ENCODE measurements at places on chromosomes 2 and 18.

DNA sequence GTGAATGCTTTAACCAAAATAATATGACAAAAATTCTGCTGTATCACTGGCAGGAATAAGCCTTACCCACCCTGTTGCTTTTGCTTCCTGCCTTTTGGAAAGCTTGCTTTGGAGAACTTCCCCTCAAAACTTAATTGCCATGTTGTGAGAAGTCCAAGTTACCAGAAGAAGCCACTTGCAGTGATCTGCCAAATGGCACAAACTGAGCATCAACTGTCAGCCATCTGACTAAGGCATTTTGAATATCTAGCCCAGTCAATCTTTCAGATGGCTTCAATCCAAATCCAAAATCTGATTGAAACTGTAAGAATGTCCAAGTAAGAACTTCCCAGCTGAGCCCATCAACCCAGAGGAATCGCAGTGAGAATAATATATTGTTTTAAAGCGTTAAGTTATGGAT, 216.5 kb upstream of the ZC3H15 start:
- no peak for DNase-seq

DNA sequence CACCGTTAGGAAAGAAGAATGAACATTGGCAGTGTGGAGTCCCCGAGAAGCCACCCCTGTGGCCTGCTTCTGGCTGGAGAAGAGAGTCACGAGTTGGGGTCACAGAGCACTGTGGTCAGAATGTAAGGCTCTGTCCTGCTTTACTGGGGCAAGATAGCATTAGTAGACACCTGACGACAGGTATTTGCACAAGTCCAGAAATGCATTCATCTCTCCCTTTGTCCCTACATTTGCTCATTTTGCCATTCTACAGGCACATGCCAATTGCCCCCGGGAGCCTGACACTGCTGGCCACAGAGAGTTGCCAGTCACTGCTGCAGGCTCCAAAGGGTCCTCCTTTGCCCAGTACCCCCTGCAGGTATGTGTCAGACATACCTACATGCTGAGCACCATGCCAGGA, 133.3 kb downstream of the SMAD2 start:
- DNase-seq = no peak

- no peak for DNase-seq
Observed at GRCh38 chr18:67425672-67426071, 90.8 kb downstream of the DSEL start.

DNA sequence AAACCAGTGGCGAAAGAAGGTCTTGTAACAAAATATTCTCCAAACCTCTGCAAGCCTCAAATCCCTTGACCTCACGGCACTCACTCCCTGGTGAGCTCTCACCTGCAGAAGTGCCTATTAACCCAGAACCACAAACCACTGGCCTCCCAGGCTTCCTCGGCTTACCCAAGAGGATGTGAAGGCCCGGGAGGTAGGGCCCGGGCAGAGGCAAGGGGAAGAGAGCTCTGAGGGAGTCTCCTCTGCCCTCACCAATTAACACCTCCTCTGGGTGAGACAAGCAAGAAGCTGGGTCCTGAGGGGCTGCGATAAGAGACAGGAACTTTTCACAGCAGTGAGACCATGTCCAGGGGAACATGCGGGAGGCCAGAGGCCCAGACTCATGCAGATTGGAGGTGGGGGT, 53.7 kb downstream of the EMX1 start:
- no peak for DNase-seq

GRCh38 chr2:69770193-69770702, 28.3 kb downstream of the ANXA4 start:
- no peak for DNase-seq

DNA sequence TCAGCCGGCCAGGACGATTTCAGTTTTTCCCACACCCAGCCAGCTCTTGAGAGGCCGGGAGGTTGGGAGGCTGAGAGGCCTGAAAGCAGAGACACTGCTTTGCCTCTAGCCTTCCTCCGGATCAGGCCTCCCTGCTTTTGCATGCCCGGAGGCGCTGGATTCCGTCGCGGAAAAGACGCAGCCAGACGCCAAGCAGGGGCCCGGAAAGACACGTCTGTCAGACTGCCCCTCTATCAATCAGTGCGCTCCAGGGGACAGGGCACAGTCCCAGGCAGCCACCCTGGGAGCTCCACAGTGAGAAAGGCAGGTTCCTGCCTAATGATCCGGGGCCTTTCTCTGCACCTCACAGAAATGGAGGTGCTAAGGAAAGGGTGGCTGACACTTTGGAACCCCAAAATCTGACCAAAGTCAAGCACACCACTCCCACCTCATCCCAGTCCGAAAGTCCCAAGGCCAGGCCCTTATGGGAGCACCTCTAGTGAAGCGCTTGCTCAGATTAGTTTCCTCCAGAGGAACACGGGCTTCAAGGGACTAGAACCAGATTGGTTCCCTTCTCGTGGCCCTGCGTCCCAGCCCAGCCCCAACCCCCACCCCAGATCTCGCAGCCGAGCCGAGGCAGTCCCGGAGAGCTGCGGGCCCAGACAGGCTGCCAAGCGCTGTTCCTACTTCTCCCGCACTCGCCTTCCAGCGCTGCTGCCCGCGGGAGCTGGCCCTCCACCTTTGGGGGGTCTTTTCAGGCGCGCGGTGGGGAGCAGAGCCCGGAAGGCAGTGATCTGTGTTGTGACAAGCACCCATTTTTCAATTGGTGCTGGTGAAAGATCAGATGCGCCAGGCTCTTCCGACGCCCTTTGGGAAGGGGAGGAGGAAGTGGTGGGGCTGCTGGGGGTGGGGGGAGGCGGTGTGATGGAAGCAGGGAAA, 5.0 kb downstream of the DLX1 start:
- DNase-seq = no peak

Data from stimulated activated CD8-positive, alpha-beta memory T cell treated with anti-CD3 and anti-CD28 coated beads, Interleukin-4, amount 100 ng/mL, for 1 hour (primary cell).